ENCODE measurements at places on chromosomes 13 and 19. TPM values are rescaled to one million over a fixed set of nuclear protein-coding genes. Genes with fewer than 3 reads are reported as not detected.

- H3K27ac ChIP-seq = no peak overlapping the region
- H3K4me1 ChIP-seq = no peaks in the 10 kb centered on the region
- H3K27me3 ChIP-seq = no peaks in the 10 kb centered on the region
- H3K36me3 ChIP-seq = no peaks in the 10 kb centered on the region
These were observed 6.8 kb upstream of the UBE2L5 start for GRCh38 chr13:30415430-30416030.

GRCh38 chr13:44573790-44574465 is 2.2 kb downstream of the TSC22D1 start:
- peak; percentile 11 for DNase-seq
- no peak overlapping the region for H3K4me3 ChIP-seq
- no peaks in the 10 kb centered on the region for H3K27me3 ChIP-seq
- peaks cover 47% of the 10 kb centered on the region for H3K4me1 ChIP-seq
- no peaks in the 10 kb centered on the region for H3K36me3 ChIP-seq
- H3K27ac ChIP-seq = no peak overlapping the region

- no peaks in the 10 kb centered on the region for H3K36me3 ChIP-seq
- no peak overlapping the region for H3K27ac ChIP-seq
These were observed 68.8 kb upstream of the TSHZ3 start for GRCh38 chr19:31418055-31418454.

NAPSA gene
- total RNA-seq = not detected

SIGLECL1 gene
- not detected for total RNA-seq

GRCh38 chr19:48469289-48469881 is at the start of gene CYTH2:
TSS of gene CYTH2 (plus strand) at chr19:48469369. CDS start at chr19:48469508, 139 bp downstream.
- H3K27me3 ChIP-seq = no peaks in the 10 kb centered on the region
- DNase-seq = peak; percentile 53
- peaks cover 36% of the 10 kb centered on the region for H3K36me3 ChIP-seq
- peaks cover 17% of the 10 kb centered on the region for H3K4me1 ChIP-seq
- H3K27ac ChIP-seq = peak within 1 kb of the TSS; percentile 91
- H3K4me3 ChIP-seq = peak within 1 kb of the TSS; percentile 97

GRCh38 chr19:55443045-55443823 is at the start of gene SHISA7:
TSS of gene SHISA7 (minus strand) at chr19:55443300. CDS start at chr19:55442863, 437 bp downstream.
- H3K4me3 ChIP-seq = no peak within 1 kb of the TSS
- DNase-seq = no peak
- no peaks in the 10 kb centered on the region for H3K4me1 ChIP-seq
- no peaks in the 10 kb centered on the region for H3K36me3 ChIP-seq
- no peak within 1 kb of the TSS for H3K27ac ChIP-seq

DNA sequence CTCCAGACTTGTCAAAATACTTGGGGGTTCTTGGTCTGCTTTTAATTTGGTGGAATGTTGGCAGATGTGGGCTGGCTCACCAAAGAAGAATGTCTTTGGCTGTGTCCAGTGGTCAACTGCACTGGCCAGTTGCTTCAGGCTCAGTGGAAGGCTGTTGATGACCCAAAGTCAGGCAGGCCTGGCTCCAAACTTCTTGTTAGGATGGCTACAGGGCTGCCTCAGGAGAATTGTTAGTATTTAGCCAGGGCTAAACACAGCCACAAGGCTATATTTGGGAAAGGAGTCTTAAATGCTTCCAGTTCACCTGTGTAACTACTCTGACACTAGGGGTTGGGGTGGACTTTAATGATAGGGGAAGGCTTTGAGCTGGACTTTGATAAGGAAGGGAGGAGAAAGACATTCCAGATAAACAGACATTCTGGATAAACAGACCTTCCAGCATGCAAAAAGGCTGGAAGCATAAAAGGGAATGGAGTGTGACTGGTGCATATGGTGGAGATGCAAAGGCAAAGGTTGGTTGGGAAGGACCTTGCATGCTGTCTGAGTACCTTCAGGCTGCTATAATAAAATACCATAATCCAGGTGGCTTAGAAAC is 116.8 kb downstream of the FOXO1 start:
- H3K27ac ChIP-seq = peak overlapping the region; percentile 32

DNA sequence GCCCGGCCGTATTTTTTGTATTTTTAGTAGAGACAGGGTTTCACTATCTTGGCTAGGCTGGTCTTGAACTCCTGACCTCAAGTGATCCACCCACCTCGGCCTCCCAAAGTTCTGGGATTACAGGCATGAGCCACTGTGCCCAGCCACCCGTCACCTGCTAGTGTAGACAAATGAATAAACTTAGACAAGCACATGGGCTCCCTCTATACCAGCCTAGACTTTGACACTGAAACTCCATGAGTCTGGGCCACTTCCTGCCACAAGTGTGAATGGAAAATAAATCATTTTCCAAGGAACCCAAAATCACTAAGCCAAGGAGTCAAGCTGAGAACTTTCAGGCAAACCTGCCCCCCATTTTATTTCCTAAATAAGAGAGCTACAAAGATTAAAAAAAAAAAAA is 27.0 kb upstream of the TPT1 start:
- no peak overlapping the region for H3K4me3 ChIP-seq
- H3K4me1 ChIP-seq = peaks cover 18% of the 10 kb centered on the region
- H3K27me3 ChIP-seq = no peaks in the 10 kb centered on the region
- no peak for DNase-seq
- H3K36me3 ChIP-seq = peaks cover 11% of the 10 kb centered on the region

GRCh38 chr19:16076958-16077611 is 790 bp downstream of the TPM4 start:
- H3K27ac ChIP-seq = peak overlapping the region; percentile 90
- H3K27me3 ChIP-seq = no peaks in the 10 kb centered on the region
- no peak for DNase-seq
- H3K4me1 ChIP-seq = peaks cover 86% of the 10 kb centered on the region

- no peaks in the 10 kb centered on the region for H3K27me3 ChIP-seq
- H3K36me3 ChIP-seq = no peaks in the 10 kb centered on the region
- peak; percentile 24 for DNase-seq
- H3K27ac ChIP-seq = peak overlapping the region; percentile 75
- peak overlapping the region; percentile 71 for H3K4me3 ChIP-seq
These were observed 829 bp downstream of the B3GLCT start for GRCh38 chr13:31200637-31200971.

NLRP5 gene
- not detected for total RNA-seq

DNA sequence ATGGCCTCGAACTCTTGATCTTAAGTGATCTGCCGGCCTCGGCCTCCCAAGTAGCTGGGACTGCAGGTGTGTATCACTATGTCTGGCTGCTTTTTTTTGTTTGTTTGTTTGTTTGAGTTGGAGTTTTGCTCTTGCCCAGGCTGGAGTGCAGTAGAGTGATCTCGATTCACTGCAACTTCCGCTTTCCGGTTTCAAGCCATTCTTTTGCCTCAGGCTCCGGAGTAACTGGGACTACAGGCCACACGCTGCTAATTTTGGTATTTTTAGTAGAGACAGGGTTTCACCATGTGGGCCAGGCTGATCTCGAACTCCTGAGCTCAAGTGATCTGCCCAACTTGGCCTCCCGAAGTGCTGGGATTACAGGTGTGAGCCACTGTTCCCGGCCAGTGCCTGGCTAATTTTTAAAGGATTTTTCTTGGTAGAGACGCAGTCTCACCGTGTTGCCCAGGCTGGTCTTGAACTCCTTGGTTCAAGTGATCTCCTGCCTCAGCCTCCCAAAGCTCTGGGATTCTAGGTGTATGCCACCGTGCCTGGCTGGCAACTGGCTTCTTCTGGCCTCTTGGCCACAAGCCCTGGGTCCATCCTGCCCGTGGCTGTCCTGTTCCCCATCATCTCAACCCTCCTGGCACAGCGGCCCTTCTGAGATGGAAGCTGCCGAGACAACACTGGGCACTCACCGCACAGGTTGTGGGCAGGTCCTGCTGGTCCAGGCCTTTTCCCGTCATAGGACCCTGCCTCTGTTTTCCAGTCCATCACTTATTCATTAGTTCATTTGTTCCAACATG is 11.5 kb downstream of the TECR start:
- no peak overlapping the region for H3K27ac ChIP-seq
- peaks cover 6% of the 10 kb centered on the region for H3K36me3 ChIP-seq
- no peak for DNase-seq
- H3K4me3 ChIP-seq = no peak overlapping the region
- no peaks in the 10 kb centered on the region for H3K27me3 ChIP-seq

DNA sequence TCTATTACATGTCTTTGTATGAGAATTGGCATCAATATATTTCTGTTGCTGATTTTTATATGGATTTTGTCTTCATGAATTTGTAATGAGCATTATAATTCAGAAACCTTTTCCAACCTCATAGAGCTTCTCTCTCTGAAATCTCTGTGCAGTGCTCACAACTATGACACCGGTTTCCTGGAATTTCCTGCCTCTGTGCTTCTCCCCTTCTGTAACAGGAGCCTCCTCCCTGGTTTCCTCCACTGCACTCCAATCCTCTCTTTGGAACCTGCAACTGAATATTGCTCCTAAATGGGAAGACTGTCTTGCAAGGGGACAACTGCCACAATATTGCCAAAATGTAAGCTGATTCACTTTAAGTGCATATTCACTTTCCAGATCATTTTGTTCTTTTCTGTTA is 1147.9 kb downstream of the UQCRFS1 start:
- H3K4me1 ChIP-seq = no peaks in the 10 kb centered on the region
- H3K36me3 ChIP-seq = no peaks in the 10 kb centered on the region
- H3K27me3 ChIP-seq = no peaks in the 10 kb centered on the region

DNA sequence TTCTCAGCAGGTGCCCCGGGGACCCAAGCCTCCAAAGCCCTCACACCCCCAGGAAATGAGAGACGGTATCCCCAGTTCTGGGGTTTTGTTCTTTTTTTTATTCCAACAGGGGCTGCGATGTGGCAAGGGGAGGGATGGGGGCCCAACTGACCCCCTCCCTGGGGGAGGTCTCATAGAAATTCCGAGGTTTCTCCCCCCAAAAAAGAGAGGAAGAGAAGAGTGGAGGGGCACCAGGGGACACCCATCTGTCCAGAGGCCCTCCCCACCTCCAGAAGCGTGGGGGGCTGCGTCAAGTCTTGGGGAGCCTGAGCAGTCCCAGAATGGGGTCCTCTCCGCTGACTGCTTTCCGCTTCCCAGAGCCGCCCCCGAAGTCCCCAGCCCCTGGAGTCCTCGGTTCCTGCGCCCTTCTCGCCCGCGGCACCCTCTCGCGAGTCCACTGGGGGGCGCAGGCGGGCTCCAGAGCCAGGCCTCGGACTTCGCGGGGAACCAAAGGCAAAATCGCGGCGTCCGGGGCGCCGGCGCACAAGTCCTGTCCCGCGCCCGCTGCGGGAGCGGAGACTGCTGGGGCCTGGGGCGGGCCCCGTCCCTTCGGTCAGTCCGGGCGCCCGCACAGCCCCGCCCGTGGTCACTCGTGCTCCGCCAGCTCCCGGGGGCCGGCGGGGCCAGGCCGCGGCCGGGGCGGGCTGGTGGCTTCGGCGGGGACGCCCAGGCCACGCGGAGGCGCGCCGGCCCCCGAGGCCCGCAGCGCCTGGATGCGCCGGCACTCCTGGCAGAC is 4.4 kb upstream of the ATP1A3 start:
- peak; percentile 17 for DNase-seq
- H3K27ac ChIP-seq = no peak overlapping the region
- H3K4me1 ChIP-seq = no peaks in the 10 kb centered on the region

DNA sequence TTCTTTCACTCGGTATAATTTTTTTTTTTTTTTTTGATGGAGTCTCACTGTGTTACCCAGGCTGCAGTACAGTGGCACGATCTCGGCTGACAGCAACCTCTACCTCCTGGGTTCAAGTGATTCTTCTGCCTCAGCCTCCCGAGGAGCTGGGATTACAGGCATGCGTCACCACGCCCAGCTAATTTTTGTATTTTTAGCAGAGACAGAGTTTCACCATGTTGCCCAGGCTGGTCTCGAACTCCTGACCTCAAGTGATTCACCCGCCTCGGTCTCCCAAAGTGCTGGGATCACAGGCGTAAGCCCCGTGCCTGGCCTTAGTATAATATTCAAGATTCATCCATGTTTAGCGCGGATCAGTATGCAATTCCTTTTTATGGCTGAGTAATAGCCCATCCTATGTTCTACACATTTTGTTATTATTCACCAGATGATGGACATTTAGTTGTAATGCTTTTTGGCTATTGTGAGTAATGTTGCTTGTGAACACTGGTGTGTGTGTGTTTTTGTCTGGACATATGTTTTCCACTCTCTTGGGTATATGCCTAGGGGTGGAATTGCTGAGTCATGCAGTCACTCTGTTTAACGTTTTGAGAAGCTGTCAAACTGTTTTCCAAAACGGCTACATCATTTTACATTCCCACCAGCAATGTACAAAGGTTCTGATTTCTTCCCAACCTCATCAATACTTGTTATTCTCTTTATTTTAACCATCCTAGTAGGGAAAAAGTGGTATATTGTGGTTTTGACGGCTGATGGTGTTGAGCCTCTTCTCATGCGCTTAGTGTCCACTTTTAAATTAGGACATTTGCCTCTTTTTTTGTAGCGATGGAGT is 22.9 kb downstream of the PLEKHF1 start:
- peaks cover 1% of the 10 kb centered on the region for H3K4me1 ChIP-seq
- H3K4me3 ChIP-seq = no peak overlapping the region
- H3K36me3 ChIP-seq = no peaks in the 10 kb centered on the region
- H3K27ac ChIP-seq = no peak overlapping the region

GPR183 gene
- not detected for total RNA-seq

DNA sequence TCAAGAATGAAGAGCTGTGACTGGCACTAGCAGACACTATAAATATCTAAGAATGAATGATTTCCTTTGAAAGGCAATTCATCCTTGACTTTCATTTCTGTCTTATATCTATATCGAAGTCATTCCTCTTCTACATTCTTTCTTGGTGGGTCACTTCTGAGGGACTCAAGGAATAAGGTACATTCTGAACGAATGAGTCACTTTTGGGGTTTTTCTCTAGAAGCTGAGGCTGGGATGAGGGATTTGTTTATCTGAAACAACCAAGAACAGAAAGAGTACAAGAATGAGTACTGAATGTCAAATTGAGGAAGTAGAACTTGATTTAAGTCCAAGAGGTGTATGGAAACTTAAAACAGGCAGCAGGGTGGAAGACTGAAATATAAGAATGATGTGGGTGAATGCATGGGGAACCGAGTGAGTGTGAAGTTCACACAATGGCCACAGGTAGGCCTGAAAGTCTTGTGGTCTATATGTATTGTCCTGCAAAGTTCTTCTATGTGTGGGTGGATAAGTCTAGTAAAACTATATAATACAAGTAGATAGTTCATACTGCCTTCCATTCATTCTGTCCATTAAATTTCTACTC is 343.9 kb downstream of the OXGR1 start:
- H3K4me3 ChIP-seq = no peak overlapping the region
- no peak overlapping the region for H3K27ac ChIP-seq
- no peak for DNase-seq
- no peaks in the 10 kb centered on the region for H3K4me1 ChIP-seq
- H3K27me3 ChIP-seq = no peaks in the 10 kb centered on the region
- H3K36me3 ChIP-seq = no peaks in the 10 kb centered on the region

DNA sequence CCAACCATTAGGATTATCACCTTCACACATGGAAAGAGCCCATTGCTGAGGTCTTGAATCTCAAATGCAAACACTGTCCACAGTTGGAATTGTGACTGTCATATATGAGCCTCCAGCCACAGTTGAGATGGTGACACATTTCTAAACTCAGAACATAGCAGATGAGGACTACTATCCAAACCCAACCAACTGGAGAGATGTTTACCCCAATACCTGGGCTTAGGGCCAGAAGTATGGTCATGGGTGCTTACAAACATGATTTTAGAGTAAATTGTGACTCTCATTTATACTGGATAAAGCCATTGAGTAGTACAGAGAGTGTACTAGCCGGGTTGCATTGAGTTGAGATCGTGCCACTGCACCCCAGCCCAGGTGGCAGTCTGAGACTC is 14.0 kb upstream of the ZNF681 start:
- no peak overlapping the region for H3K4me3 ChIP-seq
- no peak for DNase-seq
- no peak overlapping the region for H3K27ac ChIP-seq
- no peaks in the 10 kb centered on the region for H3K27me3 ChIP-seq
- H3K4me1 ChIP-seq = no peaks in the 10 kb centered on the region

GRCh38 chr13:98488736-98489135 is 88.2 kb downstream of the STK24 start:
- no peak overlapping the region for H3K4me3 ChIP-seq
- peak overlapping the region; percentile 90 for H3K27ac ChIP-seq
- no peak for DNase-seq
- H3K36me3 ChIP-seq = peaks cover 2% of the 10 kb centered on the region
- no peaks in the 10 kb centered on the region for H3K27me3 ChIP-seq

WTIP gene
- 15.0 TPM for total RNA-seq

Measured in HepG2 (cell line).